ENCODE measurements at places on chromosomes 7 and 10.

GRCh38 chr10:34811968-34812514 lies 3.1 kb downstream of the PARD3 start:
- DNase-seq: no peak

DNA sequence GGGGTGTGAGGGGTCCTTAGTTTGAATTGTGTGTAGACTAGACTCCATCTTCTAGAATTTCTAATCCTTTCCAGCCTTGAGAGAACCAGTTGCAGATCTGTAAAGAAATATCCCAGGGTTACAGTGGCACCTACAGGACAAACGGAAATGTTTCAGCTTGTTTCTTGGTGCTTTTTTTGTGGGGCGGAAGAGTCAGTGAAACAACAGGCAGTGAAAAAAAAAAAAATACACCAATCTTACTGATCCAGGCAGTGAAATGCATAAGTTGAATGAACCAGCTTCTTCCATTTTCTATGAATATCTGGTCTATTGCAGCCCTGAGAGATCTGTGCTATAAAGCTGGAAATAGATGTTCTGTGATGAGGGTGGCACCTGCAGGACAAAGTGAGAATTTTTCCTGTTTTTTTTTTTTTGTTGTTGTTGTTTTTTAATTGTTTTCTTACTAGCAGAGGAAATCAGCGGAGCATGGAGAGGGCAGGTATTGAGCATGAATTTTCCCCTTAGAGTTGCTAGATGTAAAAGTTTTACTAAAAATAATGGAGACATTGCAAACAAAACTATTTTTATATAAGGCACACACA lies 81.9 kb upstream of the DYNC1I1 start:
- no peak for DNase-seq

- DNase-seq: no peak
Measured at GRCh38 chr7:43750016-43750887, 8.2 kb upstream of the BLVRA start.

DNA sequence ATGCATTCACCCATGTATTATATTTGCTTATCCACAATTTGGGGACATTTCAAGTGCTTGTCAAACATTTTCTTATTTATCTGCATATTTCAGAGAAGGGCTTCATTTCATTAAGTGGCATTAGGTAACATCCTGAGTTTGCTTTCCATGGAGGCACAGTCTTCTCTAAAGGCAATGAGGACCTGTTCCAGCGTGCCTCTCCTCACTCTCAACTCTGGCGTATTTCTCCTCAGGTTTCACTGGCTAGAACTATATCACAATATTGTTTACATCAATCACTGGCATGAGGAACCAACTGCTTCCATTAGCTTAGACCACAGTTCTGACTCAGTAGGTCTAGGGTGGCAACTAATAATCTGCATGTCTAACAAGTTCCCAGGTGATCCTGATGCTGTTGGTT lies 177.2 kb downstream of the TAX1BP1 start:
- no peak for DNase-seq

- DNase-seq: no peak
Measured at GRCh38 chr7:64555046-64555445, 7.8 kb downstream of the ZNF680 start.
